Occipital lobe (tissue), 3 donors: ENCODE measurements at places on chromosomes 3 and 15.

GRCh38 chr15:39327005-39327730, 253.7 kb upstream of the THBS1 start:
- DNase-seq, result no peak

GRCh38 chr15:63163217-63163616, 5.9 kb upstream of the RPS27L start:
- DNase-seq, result no peak

DNA sequence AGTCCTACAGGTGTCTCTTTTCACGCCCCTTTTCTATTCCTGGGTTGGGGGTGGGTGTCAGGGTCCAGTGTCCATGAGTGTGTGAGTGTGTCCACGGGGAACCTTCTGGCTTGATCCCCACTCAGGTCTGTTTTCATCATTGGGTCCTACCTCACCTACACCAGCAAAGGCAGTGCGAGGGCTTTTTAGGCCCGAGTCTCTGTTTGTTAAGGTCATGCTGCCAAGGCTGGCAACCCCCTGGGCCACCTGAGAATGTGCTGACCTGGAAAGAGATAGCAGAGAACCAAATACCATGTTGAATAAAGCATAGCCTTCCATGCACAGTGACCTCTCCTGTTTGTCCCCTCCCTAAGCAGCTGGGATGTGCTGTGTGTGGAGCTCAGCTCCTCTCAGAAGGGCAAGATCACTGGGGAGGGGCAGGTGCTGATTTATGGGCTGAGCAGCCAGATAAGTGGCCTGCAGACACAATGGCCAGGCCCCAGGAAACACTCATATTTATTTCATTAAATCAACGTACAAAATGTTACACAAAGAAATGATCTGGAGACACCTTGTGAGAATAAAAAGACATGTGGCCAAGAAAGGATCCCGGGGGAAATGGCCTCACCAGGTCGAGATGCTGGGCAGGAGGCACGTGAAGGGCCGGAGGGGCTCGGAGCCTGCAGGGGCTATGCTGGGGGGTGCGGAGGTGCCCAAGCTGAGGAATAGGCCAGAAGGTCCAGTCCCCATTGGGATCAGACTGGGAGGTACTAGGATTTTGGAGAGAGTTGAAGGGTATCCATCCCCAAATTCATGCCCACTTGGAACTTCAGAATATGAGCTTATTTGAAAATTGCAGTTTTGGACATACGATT, 36.1 kb downstream of the RAB6B start:
- DNase-seq, result no peak

GRCh38 chr15:44092221-44092620, 102.8 kb downstream of the FRMD5 start:
- DNase-seq, result no peak

DNA sequence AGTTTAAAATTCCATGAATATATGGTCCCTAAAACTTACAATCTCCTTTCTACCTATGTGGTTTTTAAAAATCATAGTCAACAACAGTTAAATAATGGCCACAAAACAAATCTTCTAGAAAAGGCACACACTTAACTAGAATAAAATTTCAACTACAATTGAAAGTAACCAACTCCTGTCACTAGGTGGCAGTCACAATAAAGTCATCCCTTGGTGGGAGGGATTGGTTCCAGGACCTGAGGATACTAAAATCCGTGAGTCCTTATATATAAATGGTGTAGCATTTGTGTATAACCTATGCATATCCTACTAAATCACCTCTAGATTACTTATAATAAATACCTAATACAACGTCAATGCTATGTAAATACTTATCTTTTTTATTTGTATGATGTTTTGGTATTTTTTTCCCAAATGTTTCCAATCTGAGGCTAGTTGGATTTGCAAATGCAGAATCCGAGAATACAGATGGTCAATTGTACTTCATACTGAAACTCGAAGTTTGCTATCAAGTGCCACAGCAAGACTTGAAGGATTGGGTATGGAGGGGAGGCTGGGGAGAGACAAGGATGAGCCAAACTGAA, 172.6 kb downstream of the FMN1 start:
- DNase-seq, result no peak

GRCh38 chr15:62231856-62232255, 66.8 kb upstream of the C2CD4B start:
- DNase-seq, result no peak

DNA sequence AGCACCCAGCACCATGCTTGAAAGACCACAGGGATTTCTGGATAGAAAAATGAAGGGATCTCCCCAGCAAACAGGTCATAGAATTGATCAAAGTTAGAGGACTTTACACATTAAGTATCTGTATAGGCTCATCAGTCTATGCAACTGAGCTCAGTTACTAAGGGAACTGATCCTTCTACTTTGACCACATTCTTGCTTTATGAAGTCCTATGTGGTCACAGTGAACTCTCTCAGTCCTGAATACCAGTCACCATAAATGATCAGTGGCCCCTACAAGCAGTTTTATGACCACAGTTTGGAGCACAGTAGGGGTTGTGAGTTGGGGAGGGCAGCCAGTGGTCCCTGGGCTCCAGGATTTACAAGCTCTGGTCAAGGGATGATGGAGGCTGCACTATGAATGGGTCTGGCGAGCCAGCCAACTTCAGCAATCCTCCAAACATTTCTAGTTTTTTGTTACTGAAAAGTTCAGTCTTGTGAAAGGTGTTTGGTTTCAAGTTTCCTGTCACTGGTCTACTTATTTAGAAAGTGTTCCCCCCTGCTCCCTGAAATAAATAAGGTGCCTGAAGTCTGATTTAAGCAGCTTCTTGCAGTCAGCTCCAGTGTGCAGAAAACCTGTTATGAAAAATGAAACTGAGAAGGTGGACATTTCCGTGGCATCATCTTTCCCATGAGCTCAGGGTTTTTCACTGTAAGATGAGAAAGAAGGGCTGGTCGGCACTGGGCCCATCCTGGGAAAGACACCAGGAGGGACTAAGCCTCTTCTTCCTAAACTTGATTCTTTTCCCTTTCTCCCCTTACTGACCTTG, 75.5 kb downstream of the DAPK2 start:
- no peak for DNase-seq

DNA sequence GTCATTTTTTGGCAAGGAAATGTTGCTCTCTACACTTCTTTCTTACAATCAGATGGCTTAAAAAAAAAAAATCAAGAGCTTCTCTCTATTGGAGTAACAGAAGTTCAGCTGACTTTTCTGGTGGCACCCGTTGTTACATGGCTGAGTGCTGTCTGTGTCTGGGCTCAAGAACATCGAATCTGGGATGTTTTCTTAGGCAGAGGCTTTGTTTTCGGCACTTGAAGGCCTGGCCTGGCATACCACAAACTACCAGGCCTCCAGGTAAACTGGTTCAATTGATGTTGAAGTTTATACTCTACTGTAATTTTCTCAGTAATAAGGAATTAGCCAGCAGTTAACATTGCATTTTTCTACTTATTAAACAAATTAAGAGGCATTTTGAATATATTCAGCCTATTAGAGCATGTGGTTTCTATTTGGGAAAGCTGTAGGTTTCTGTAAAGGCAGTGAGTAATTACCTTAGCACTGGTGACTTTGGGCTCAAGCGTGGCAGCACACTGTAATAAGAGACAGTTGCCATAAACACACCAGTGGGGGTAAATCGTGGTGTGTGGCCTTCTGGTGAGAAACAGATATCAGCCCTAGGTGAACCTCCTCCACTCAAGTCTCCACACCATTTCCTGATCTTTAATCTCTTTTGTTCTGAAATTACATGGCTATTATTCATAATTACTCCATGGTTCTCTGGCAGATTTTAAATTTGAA, 544.7 kb downstream of the MECOM start:
- no peak for DNase-seq

DNA sequence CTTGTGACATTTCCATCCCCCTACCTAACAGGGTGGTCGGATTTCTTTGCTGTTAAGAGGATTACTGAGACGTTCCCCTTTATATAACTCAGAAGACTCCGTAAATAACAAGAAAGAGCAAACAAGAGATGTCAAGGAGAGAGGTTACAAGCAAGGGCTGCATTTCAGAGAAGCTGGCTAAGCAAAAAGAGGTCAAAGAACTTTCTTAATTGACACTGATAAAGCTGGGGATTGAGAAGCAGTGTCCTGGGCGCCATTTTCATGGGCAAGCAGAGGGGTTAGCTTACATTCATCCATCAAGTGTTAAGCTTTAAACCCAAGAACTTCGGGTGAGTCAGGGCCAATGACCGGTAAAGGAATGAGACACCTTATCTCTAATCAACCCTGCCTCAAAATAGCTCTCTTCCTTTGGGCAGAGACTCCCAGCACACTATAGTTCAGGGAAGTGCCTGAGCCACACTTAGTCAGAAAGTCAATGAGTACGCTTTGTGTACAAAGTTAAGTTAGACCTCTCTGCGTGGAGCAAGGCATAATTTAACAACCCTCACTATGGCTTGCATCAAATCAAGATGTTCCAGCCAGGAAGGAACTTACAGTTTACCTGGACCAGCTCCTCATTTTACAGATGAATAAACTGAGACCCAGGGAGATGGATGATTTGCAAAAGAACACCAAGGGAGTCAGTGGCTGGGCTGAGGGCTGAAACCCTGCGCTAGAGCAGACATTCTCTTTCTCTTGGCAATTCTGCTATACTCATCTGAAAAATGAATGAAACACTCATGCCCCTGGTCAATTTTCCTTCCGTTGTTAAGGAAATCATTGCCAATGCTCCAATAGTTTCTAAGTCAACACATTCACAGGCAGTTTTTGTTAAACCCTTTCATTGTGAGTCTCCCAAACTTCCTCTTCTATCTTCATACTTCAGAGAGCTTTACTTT, 44.6 kb downstream of the CCNL1 start:
- no peak for DNase-seq

- DNase-seq, result no peak
Observed at GRCh38 chr3:49172551-49173041, 1.2 kb downstream of the KLHDC8B start.

- DNase-seq, result no peak
Observed at GRCh38 chr3:58084166-58084565, 75.9 kb downstream of the FLNB start.

DNA sequence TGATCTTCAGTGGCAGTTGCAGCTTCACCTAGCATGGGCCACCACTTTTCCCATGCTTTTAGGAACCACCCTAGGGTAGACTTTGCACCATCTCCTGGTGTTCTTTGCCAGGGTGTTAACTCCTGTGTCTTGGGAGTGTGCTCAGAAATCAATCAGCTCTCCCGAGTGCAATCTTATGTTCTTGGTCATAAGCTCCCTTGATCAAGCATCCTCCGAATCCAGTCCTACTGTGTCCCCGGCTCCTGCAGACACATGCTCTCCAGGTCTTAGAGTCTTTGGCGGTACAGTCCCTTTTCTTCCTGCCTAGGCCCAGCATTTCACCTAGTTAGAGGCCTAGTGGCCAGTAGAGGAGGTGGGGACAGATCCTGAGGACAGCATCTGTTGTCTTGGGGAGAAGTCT, 74.7 kb upstream of the SYN2 start:
- no peak for DNase-seq

DNA sequence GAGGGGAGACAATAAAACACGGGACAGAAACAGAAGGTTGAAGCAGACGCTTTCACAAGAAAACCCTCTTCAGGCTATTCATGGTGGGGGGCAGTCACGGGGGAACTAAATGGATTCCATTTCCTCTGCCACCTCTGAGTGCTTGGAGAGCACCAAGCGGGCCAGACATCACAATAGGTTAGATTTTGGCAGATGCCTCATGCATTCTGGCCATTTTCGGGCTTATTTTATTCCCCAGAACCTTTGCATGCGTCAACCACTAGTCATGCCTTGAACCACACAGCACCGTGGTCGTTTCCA, 82.2 kb downstream of the RORA start:
- DNase-seq, result no peak

DNA sequence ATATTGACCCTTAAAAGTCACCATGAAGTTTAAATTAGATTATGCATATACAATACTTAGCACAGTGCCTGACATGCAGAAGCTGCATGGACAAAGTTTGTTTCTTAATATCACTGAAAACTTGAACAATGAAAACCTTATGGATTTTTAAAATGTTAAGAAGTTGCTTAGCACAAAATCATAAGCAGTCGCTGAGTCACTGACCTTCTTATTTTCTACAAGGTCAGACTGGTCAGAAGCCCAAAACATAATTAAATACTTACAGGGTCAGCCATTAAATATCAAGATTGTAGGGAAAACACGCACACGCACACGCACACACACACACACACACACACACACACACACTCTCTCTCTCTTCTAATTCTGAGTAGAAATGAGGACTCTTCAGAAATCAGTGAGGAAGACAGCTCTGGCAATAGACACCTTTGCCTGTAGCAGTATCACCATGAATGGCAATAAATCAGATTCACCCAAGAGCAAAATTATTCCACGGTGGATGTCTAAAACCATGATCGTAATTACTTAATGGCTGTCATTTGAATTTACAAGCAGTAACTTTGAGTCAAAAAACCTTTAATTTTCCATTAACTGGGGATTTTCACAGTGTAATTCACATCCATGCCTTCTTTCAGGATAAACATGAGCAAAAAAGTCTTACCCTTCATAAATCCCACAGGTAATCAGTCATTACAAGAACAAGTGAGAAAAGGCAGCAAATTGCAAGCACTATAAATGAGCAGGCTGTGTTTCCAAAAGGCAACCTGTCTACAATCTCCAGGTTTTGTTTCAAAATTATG, 147.5 kb downstream of the OSBPL10 start:
- no peak for DNase-seq

DNA sequence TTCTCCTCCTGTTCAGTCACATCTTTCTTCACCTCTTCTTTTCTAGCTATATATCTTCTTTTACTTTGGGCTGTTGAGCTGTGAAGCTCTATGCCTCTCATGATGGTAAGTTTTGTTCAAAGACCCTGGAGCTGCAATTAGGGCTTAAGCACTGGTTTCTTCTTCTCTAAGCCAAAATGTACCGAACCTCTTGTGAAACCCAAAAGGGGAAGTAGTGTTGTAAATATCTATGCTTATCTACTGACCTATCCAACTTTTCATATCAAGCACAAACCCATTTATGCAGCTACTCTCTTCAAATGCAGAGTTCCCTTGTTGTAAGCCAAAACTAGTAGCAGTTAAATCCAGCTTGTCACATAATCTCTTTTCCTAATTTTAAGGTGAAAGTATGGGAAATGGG, 123.6 kb upstream of the CD96 start:
- no peak for DNase-seq

GRCh38 chr3:15165061-15165460, 41.0 kb upstream of the CAPN7 start:
- DNase-seq, result no peak

- DNase-seq, result no peak
Observed at GRCh38 chr3:169526246-169526645, 137.3 kb downstream of the MECOM start.

- no peak for DNase-seq
Observed at GRCh38 chr3:143160437-143160836, 40.9 kb downstream of the CHST2 start.

DNA sequence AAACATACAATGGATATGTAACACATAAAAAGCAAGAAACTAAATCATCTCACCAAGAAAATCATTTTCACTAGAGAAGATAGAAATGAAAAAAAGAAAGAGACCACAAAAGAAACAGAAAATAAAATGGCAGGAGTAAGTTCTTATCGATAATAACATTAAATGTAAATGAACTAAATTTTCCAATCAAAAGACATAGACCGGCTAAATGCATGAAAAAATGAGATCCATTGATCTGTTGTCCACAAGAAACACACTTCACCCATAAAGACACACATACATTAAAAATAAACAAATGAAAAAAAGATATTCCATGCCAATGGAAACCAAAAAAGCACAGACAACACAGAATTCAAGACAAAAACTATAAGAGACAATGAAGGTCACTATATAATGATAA, 1771.9 kb downstream of the SI start:
- no peak for DNase-seq

- no peak for DNase-seq
Observed at GRCh38 chr3:139505829-139506386, 29.6 kb upstream of the RBP2 start.

- DNase-seq, result no peak
Observed at GRCh38 chr3:107718547-107718946, 195.8 kb downstream of the BBX start.
